ENCODE measurements at places on chromosomes 12 and 14.

GRCh38 chr14:22596354-22596879 lies 1.7 kb upstream of the ABHD4 start:
- no peak for DNase-seq

DNA sequence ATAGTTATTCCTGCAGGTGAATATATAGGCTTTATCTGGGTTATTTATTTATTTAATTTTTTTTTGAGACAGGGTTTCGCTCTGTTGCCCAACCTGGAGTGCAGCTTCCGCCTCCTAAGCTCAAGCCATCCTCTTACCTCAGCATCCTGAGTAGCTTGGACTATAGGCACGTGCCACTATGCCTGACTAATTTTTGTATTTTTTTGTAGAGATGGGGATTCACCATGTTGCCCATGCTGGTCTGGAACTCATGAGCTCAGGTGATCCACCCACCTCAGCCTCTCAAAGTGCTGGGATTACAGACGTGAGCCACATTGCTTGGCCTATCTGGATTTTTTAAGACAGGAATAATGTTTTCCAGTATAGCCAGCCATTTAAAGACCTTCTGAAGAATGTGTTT lies 2.0 kb downstream of the RAN start:
- DNase-seq: no peak

DNA sequence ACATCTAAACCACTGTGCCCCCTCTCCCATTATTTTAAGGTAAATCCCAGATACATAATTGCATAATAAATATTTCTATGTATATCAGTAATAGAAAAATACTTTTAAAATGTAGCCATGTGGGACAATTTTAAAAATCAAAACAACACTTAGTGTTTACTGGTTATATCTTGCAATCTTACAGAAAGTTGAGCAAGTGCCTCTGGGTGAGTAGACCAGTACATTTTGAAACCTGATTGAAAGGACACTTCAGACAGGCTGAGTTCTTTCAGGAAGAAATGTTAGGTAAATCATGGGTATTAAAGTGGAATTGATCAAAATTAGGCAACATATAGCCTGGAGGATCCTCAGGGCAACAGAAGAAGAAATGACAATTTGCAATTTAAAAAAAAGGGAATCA lies 7.2 kb downstream of the SLC38A4 start:
- no peak for DNase-seq

GRCh38 chr12:89994911-89995310 lies 286.3 kb upstream of the ATP2B1 start:
- DNase-seq: no peak

DNA sequence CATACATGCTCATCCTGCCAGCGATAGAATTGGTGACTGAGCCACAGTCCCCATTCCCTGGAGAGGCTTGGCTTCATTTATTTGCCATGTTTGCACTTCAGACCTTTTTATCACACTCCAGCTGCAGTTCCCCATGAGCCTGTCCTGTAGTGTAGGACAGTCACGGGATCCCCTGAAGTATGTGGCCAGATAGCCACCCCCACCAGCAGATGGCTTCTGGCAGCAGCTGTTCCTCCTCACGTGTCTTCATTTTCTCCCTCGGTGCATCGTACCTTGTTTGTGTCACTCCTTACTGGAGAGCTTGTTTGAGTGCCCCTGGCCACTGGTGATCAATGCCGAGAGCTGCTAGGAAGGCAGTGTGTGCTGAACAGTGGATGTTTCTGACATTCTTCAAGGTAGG lies 40.2 kb downstream of the UBE3B start:
- no peak for DNase-seq

DNA sequence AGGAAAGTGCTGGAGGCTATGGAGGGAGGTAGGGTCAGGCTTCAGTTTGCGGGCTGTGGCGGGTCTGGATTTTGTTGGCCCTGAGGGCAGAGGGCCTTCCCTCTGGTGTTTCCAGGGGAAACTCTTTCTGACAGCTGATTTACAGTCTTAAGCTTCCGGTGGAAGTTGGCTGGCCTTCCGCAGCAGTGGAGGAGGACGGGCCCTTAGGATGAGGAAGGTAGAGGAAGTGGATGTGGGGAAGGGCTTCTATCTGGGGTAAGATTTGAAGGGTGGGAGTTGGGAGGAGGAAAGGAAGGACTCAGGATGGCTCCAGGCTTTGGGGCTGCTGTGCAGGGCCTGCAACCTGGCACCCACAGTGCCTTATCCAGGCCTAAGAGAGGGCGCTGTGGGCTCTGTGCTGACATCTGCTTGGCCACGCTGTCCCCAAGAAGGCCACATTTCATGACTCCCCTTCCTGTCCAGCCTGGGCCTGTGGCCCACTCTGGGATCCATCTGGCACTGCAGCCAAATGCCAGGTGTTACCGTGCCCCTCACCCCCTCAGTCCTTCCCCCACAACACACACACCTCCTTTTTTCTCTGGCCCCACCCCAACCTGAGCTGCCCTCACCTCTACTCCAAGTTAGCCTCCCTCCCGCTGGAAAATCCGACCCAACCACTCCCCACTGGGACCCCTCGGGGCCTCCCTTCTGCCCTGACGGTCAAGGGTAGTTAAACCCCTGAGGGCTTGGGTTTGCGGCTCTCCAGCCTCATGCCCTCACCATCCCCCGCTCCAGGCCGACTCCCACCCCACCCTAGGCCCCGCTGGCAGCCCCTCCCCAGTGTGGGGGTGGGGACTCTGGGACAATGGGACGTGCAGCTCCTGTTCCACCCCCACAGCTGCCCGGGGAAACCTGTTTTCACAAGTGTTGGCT lies 7.7 kb upstream of the PPP1R13B start:
- DNase-seq: no peak

DNA sequence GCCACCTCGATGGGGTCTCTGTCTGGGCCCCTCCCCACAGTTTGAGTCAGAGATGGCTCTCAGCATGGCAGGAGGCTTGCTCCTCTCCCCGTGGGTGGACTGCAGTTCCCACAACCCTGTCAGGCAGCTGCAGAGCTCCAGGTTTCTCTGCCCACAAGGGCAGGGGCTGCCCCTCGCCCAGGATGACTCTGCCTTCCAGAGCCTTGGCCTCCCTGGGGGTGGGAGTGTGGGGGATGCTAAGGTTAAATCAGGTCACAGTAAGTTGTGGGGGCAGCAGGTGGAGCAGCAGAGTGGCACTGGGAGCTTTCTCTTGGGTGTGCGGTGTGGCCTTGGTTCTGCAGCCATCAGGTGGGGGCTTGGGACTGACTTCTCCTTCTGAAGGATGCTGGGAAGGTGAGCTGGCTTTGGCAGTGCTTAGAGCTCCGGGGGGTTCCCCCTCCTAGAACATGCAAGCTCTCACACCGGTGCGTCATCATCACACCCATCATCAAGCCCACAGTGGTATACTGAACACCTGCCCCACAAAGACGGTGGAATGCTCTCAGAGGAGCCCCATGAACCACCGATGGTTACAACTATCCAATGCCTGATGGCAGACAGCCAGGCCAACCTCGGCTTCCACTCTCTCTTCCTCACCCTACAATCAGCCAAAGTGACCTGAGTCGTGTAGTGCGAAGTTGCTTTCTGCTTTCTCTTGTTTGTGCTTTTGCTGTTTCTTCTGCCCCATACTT lies 39.7 kb downstream of the ERH start:
- DNase-seq: no peak

DNA sequence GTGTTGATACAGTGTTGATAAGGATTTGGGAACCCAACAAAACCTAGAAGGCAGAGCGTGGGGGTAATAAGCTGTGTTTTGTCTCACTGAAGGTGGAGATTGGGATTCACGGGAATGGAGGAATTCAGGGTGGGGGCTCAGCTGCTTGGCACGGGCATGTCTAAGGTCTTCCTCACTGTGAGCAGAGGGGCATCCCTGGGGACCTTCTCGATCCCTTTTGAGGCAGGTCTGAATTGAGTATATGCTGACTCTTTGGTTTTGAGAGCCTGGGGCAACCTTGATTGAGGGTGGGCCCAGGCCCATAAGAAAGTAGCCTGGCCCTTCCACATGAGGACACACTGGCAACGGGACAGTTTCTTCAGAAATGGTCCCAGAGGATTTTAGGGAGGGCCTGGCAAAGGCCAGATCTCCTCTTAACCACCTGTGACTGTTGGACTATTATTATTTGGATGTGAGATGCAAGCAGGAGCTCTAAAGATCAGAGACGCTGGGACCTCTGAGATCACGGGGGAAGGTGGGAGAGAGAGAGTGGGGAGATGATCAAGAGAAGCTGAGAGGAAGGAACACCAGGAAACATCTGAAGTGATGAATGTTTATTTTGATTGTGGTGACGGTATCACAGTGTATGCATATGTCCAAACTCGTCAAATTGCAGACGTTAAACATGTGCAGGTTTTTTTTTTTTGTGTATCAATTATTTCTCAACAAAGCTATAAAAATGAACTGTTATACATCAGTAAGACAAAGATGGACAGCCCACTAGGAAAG lies 48.4 kb downstream of the SMIM41 start:
- DNase-seq: no peak

DNA sequence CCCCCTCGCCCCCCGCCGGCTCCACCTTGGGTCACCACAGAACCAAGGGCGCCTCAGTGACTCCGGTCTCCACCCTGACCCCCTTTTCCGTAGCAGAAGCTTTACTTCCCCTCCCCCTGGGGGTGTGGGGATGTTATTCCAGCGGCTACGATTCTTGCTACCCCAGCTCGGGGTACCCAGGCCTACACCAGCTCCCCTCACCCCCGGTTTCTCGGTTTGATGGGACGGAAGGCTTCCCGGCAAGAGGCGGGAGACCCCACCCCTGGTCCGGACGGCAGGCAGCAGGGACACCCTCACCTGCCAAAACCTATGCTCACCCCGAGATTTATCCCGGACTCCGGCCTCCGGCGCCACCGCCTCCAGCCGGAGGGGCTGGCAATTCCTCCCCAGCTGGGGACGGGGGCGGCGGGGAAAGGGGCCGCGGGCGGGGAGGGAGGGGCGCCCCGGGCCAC lies 619 bp downstream of the RAB15 start:
- DNase-seq: no peak

DNA sequence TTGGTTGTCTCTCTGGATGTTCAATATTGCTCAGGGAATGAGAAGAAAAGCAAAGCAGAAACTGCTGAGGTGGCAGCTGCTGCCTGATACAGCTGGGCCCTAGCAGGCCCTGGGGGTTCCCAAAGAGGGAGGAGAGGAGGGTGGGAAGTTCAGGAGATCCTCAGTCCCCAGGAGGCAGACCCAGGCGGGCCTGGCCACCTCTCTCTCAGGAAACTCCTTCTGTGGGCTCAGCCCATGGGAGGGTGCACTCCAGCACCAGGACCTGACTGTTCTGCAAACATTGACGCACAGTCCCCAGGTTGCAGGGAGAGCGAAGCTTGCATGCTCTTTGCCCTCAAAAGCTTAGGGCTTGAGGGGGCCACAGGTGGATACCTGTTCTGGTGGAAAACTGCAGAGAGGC lies 29.6 kb downstream of the IRF2BPL start:
- no peak for DNase-seq

- no peak for DNase-seq
Measured at GRCh38 chr12:42961395-42961794, 371.8 kb upstream of the PRICKLE1 start.

DNA sequence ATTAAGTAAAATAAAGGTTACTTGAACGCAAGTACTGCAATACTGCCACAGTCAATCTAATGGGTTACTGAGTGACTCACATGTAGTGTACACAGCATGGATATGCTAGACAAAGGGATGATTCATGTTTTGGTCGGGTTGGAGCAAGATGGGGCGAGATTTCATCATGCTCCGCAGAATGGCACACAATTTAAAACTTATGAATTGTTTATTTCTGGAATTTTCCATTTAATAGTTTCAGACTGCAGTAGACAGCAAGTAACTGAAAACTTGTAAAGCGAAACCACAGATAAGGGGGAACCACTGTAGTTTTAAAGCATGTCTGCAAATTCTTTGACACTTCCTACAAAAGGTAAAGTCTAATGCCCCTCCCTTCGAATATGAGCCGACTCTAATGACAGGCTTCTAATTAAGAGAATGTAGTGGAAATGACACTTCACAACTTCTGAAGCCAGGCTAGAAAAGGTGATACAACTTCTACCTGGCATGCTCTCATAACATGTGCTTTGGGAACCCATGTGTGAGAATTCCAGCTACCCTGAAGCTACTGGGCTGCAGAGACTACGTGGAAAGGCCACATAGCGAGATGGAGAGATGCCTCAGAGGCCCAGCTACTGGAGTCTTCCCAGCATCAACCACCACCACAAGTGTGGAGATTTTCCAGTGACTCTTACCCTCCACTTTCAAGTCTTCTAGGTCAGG lies 13.9 kb upstream of the TCP11L2 start:
- no peak for DNase-seq

DNA sequence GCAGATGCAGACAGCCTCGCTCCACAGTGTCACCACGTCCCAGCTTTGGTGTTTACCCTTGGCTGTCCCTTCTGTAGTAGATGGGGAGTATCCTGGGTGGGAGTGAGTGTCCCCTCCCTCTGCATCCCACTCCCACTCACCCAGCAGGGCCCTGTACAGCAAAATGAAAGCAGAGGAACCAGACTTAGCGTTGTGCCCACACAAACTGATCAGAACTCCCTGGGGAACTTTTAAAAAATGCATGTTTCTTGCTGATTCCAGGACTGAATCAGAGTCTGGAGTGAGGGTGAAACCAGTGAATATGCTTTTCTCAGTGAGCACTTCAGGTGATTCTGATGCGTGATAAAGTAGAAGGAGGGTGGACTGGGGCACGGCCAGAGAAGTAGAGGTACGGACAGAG lies 2.9 kb downstream of the ACVRL1 start:
- no peak for DNase-seq

GRCh38 chr12:21341769-21342168 lies 7.1 kb upstream of the SLCO1A2 start:
- no peak for DNase-seq

- no peak for DNase-seq
Measured at GRCh38 chr14:35535483-35536112, 1.6 kb downstream of the INSM2 start.

GRCh38 chr14:20332788-20333493 lies at the start of gene CCNB1IP1:
Gene CCNB1IP1 (minus strand): TSS chr14:20333279. CDS start chr14:20316523, 16,756 bp downstream.
- DNase-seq: peak; percentile 32

- DNase-seq: no peak
Measured at GRCh38 chr14:89575386-89576061, 158.5 kb upstream of the FOXN3 start.

- DNase-seq: no peak
Measured at GRCh38 chr12:11580125-11580751, 69.2 kb upstream of the ETV6 start.

GRCh38 chr12:62146318-62146717 lies 113.9 kb upstream of the USP15 start:
- DNase-seq: no peak

- peak; percentile 10 for DNase-seq
Measured at GRCh38 chr12:21456291-21456780, 18.9 kb downstream of the PYROXD1 start.

- no peak for DNase-seq
Measured at GRCh38 chr12:119661882-119662281, 6.1 kb upstream of the PRKAB1 start.

GRCh38 chr12:107440606-107441005 lies 245.0 kb upstream of the PWP1 start:
- DNase-seq: no peak

DNA sequence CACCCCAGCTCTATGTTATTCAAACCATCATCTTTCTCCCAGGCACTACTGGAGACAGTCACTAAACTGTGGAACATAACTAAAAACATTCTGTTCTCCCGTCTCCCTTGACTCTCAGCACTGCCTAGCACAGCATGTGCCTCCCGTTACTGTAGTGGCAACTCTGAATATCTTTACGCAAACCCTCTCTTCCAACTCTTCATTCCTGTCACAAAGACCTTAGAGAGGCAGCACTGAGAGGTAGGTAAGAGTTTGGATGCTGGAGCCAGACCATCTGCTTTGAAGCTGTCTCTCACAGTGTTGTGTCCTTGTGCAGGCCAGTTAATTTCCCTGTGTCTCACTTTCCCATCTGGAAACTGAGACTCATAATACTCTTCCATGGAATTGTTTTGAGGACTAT lies 108.1 kb downstream of the DIP2B start:
- DNase-seq: no peak

GRCh38 chr14:89495718-89496117 lies 78.7 kb upstream of the FOXN3 start:
- no peak for DNase-seq

Measured in CD4-positive, alpha-beta T cell treated with Interferon gamma for 1 hour (primary cell).